ENCODE measurements at places on chromosomes 1 and 21.

DNA sequence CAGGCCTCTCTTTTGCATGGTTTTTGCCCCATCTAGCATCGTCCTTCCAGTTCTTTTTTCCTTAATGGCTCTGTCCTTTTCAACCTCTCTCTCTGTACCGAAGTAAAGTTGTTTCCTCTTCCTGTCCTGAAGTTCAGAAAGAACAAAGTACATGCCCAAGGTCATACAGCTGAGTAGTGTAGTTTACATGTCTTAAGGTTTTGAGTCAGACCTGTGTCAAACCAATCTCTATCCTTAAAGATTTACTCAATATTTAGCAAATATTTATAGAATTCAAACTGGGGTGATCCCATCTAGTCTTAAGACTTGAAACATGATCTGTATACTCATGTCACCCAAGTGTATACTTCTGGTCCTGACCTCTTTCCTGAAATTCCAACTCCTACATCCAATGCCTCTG, 118.7 kb upstream of the SGIP1 start:
- no peak for DNase-seq

DNA sequence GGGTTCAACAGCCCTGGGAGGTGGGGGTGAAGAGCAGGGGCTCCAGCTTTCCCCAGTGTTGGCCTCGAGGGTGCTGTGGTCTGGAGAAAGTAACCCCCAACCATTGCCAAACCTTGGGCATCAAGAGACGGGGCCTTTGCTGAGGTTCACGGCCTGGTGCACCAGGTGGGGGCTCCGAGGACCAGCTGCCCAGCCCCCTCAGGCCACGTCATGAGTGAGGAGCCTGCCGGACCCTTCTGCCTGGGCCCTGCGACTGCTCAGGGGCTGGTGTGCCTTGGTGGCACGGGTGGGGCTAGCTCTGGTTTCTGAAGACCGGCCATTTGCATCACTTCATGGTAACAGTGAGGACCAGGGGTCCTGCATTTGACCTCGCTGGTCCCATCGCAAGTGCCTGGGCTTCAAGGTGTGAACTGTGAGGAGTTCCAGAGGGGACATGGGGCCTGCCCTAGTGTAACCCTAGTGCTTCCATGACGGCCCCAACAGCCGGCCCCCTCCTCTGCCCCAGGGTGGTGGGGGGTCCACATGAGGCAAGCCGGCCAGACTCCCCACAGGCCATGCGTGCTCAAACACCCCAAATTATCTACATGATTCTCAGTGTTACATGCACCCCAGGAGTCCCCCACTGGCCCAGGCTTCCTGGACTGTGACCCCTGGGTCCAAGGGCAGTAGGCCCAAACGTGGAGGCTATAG, 13.5 kb downstream of the MORN1 start:
- no peak for DNase-seq

- DNase-seq: no peak
Observed at GRCh38 chr1:117760485-117760884, 154.6 kb downstream of the TENT5C start.

- DNase-seq: no peak
Observed at GRCh38 chr1:118298397-118298796, 113.4 kb upstream of the SPAG17 start.
